ENCODE measurements at places on chromosomes 16 and 17.
A peak's percentile ranks its signal among the peaks of the same experiment; 100 is the strongest.

- peak; percentile 24 for DNase-seq
Measured at GRCh38 chr17:3007651-3008121, 55.7 kb downstream of the OR1D5 start.

GRCh38 chr16:82016263-82016662, 5.0 kb upstream of the SDR42E1 start:
- no peak for DNase-seq

DNA sequence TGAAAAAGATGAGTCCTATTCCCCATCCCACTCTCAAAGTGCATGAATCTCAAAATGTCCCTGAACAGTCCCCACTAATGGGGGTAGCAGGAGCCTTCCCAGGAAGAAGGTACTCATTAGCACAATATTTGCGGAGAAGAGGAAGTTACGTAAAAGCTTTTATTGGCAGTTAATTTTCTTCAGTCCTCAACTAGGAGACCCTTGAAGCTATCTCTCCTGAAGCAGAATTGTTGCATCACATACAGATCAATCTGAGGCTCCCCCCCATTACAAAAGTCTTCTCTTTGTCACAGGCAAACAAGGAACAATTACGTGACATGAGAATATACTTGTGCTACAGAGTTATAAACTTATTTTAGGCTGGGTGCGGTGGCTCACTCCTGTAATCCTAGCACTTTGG, 14.2 kb downstream of the SLFN12L start:
- no peak for DNase-seq

DNA sequence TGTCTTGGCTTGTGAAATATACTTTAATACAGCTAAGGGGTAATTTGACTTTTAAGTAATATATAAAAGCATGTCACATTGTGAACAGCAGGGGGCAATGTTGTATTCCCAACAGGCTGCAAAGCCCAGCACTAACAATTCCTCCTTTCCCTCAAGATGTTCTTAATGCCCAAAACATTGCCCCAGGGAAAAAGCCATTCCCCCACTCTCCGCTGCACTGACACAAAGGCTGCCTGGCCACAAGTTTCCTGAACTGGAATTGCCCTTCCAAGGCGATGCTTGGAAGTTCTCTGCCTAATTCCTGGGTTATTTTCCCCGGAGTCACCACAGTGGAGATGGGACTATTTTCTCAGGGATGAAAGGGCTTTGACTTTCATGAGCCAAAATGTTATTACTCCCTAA, 27.2 kb downstream of the CLEC16A start:
- DNase-seq, result no peak

- peak; percentile 73 for DNase-seq
Measured at GRCh38 chr17:17495536-17496188, 533 bp downstream of the RASD1 start.

GRCh38 chr17:72422204-72422504, 301.3 kb downstream of the SOX9 start:
- DNase-seq, result no peak

- no peak for DNase-seq
Measured at GRCh38 chr17:47982645-47983390, 11.9 kb downstream of the CDK5RAP3 start.

- no peak for DNase-seq
Measured at GRCh38 chr17:76892329-76892728, 24.1 kb downstream of the MGAT5B start.

GRCh38 chr16:17476414-17477259, 5.9 kb upstream of the XYLT1 start:
- peak; percentile 67 for DNase-seq

GRCh38 chr17:58991718-58992331, 114.9 kb downstream of the TRIM37 start:
- DNase-seq, result no peak

- no peak for DNase-seq
Measured at GRCh38 chr17:37067555-37068111, 118.9 kb downstream of the AATF start.

- peak; percentile 17 for DNase-seq
Measured at GRCh38 chr17:59369031-59369975, 37.8 kb downstream of the YPEL2 start.

- DNase-seq, result no peak
Measured at GRCh38 chr16:65323655-65324237, 201.9 kb upstream of the CDH11 start.

DNA sequence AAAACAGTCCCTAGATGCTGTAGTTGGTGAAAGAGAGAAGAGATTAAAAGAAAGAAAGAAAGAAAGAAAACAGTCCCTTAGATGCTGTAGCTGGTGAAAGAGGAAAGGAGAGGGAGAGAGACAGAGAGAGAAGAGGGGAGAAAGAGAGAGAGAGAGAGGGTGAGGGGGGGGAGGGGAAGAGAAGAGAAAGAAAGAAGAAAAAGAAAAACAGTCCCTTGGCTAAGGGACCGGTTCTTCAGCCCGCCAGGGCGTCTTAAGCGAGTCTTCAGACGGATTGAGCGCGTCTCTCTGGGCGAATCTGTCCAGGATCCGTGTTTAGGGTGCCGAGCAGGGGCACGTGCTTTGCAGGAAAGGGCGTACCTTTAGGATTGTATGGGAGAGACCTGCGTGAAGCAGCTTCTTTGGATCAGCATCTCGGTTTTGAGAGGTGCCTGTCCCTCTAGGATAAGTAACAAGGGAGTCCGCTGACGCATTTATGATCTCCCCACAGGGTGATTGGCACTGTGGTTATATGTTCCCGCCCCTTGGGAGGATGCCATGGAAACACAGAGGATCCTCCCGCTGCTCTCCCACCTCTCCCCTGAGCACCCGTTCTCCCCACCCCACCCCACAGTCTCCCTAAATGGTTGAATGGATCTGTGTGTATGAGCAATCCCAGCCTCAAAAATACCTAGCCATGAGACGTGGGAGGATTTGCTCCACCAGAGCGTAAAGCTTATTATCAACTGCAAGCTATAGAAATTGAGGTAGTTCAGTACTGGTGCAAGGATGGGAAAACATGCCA, 16.7 kb downstream of the GNGT2 start:
- DNase-seq, result peak; percentile 67

Data from activated effector memory CD4-positive, alpha-beta T cell treated with anti-CD3 and anti-CD28 coated beads, Interleukin-2, amount 50 U/mL, for 16 hours (primary cell).